Heart right ventricle (tissue), 16 donors: ENCODE measurements at places on chromosomes 4 and X. TPM values are rescaled to one million over a fixed set of nuclear protein-coding genes. Genes with fewer than 3 reads are reported as not detected.

DNA sequence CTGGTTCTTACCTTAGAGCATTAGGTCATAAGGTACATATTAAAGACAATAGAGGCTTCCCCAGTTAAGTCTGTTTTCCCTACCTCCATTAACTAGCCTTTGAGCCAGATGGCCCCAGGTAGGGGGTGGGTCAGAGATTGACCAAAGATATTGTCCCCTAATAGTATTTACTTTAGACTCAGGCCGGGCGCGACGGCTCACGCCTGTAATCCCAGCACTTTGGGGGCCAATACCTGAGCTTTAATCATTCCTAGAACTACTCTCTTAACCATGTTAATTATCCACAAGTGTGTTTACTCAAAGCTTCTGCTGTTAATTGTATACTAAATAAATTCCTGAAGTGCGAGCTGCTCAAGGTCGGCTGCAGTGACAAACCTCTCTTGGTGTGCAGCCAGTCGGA is 28.0 kb upstream of the AMBN start:
- DNase-seq = no peak

Gene PORCN
- polyA plus RNA-seq = 12.7 TPM

Gene WDFY3
- polyA plus RNA-seq = 7.7 TPM

Gene MAGEC2
- not detected for polyA plus RNA-seq

- DNase-seq = no peak
Observed at GRCh38 chr4:1822568-1823544, 29.8 kb downstream of the FGFR3 start.

DNA sequence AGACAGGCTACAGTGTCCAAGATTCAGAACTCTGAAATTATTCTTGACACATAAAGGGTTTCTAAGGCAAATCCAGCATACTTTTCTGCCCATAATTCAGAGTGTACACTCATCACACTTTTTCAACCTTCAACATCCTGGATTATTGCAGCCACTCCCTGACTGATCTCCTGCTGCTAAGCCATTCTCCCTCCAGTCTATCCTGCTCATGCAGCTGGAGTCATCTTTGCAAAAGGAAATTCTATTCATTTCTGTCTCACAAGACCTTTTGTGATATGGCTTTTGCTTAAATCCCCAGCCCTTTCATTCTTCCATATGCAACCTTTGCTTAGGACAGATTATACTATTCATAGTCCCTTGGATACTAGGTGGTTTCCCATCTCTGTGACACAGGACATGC is 236.1 kb upstream of the LDB2 start:
- no peak for DNase-seq

DNA sequence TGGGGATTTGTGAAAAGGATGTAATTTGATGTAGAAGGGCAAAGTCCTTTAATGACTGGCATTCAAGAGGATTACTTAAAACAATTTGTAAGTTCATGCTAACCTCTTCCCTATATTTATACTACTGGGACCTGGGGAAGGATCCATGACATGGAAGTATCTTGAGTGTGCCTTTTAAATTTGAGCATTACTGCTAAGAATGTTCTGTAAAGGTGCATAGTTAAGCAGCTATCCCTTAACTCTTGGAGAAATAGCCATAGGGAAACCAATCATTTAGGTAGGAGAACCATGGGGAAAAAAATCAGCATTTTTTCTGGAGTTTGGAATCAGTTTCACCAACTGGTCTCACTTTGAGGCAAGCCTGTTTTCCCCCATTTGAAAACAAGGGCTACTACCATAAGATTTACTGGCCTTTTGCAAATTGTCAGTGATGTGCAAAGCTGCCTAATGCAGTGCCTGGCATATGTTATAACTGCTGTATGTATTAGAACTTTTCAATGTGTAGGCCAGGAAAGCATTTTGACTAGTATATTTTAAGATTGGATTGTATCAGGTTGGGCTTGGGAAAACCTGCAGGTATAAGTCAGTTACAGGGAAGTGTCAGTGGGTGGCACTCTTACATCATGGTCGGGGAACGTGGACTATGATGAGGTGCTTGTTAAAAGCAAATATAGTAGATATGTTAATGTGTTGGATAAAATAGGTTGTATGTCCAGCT is 72.1 kb downstream of the PRSS12 start:
- no peak for DNase-seq

- no peak for DNase-seq
Observed at GRCh38 chrX:18406531-18407266, 18.7 kb upstream of the CDKL5 start.
